ENCODE measurements at places on chromosomes 5 and 9.

GRCh38 chr5:1723957-1724821 is 75.4 kb downstream of the MRPL36 start:
- no peak for DNase-seq

GRCh38 chr5:86679529-86679928 is 61.8 kb downstream of the COX7C start:
- peak; percentile 58 for DNase-seq

- no peak for DNase-seq
Measured at GRCh38 chr5:72456391-72457074, 50.7 kb downstream of the ZNF366 start.

GRCh38 chr9:86795823-86796553 is 151.3 kb downstream of the GAS1 start:
- DNase-seq = peak; percentile 74

DNA sequence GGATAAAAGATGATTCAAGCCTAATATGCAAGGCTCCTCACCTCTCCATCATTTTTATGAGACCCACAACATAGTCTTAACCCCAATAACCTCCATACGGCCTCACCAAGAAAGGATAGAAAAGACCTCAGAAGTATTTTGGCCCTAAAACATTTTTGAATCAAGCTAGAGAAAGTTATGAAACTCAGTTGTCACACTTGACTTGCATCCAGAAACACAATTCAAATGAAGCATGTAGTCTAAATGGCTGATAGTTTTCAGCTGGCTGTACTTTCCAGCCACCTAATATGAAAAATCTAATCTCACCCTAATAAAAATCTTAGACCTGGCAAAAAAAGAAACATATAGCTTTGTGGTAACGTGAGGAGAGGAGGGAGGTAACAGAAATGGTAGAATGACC is 116.1 kb downstream of the ARL15 start:
- no peak for DNase-seq

DNA sequence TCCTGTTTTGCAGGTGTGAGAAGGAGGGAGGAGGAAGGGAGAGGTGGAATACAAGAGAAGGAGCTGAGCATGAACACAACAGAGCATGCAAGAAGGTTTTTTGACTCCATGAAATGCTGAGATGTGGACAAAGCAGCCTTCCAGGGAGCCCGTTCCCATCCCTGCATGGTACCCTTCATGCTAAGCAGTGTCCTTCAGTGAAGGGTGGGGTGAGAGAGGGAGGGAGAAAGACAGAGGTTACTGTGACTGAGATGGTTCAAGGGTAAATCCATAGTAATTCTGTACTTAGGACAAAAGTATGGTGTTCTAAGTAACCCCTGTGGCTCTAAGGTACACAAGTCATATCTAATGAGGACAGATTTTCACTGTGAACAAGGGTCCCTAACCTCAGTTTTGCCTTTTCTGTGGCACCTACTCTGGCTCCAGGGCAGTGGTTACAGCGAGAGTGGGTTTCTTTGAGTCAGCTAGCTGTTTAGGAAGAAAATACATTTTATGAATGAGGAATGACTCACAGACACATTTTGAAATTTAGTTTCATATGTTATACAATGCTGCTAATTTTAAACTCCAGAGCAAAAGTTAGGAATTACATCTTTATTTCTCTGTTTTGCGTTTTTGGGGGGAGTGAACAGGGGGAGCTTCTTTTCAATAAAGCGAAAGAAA is 184.9 kb upstream of the SLC12A2 start:
- DNase-seq = peak; percentile 2

DNA sequence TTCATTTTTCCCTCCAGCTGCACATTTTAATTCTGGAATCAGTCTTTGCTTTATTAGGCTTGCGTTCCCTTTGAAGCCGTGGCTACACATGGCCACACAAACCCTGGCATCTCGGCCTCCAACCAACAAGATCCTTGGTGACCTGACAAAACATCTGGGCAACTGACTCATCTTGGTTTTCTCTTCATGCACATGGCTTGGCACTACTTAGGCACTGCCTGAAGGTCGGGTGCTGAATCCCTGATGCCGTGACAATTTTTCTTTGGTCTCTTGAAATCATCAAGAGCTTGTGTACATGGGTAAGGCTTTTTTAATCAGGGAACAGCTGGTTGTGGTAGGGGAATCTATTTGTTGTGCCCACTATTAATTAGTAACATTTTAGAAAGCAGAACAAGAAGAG is 16.0 kb upstream of the PAPPA start:
- no peak for DNase-seq

DNA sequence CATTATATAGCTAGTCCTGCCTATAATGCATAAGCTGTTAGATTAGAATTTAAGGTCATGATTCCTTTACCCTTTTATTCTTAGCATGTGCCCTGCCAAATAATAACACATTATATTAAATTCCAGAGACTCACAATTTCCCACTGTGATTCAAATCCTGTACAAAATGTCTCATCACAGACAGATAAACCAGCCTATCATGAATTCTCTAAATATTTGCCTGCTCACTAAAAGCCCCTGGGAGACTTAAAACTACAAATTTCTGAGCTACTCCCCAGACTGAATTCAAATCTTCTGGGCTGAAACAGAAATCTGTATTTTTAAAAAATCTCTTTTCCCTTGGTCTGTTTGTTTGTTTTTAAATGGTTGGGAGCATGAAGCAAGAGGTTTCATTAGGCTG is 32.7 kb downstream of the GAPT start:
- no peak for DNase-seq

GRCh38 chr9:134333234-134333873 is 7.1 kb downstream of the RXRA start:
- no peak for DNase-seq

DNA sequence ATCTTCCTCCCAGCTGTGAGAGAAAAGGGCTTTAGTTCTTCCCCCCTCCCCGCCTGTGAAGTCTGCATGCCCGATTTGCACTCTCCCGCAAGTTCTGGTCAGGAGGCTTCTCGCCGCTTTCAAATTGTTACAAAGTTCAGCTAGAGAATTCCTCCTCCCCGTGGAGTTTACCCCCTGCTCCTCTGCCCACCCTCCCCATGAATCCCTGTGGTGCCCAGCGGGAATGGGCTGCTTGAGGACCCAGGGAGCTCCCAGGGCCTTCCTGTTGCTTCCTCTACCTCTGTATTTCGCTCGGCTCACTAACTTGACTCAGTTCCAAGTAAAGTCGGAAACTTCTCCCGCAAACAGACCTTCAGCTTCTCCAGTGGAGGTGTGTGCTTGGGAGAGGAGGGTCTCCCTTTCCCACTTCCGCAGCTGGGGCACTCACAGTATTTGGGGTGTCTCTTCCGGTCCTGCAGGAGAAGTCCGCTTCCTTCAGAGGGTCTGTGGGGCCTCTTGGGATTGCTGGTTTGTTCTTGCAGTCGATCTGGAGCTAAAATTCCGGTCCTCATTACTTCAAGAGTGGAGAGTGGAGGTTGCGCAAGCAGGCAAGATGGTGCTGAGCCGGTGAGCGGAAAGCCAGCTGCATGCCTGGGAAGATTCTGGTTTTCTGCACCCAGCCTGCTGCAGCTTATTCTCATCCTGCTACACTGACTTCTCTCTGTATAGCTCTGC is 97.8 kb downstream of the ADAMTS12 start:
- DNase-seq = peak; percentile 18

DNA sequence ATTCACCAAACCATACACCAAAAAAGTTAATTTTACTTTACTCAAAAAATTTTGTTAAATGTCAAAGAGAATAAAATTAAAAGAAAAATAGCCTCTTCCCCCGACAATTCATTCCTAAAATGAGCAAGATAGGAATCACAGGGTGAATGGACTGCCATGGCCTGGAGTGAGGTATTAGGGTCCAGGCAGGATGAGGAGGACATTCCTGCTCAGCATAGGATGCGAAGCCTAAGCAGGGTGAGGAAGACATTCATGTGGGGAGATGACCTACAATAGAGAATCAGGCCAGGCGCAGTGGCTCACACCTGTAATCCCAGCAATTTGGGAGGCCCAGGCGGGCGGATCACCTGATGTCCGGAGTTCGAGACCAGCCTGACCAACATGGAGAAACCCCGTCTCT is 8.4 kb downstream of the NUDCD2 start:
- DNase-seq = no peak

GRCh38 chr9:123508048-123508447 is 152.1 kb downstream of the CRB2 start:
- no peak for DNase-seq

GRCh38 chr5:112196584-112196983 is 222.5 kb downstream of the EPB41L4A start:
- DNase-seq = no peak

DNA sequence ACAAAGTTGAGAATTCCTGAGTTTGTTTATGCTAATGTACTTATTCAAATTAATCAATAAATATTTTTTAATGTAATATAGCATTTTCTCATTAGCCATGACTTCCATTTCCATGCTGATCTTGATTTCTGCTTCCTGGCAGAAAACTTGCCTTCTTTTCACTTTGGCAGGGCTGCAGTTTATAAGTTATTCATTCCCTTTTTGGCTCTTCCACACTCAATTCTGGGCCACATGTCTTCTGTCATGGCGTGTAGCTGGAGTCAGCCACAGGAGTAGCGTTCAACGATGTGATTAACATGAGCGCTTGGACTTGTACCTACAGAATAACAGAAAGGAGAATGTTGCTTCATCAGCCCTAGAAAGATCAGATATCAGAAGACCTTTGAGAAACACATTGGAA is 172.9 kb downstream of the CFAP90 start:
- DNase-seq = no peak

DNA sequence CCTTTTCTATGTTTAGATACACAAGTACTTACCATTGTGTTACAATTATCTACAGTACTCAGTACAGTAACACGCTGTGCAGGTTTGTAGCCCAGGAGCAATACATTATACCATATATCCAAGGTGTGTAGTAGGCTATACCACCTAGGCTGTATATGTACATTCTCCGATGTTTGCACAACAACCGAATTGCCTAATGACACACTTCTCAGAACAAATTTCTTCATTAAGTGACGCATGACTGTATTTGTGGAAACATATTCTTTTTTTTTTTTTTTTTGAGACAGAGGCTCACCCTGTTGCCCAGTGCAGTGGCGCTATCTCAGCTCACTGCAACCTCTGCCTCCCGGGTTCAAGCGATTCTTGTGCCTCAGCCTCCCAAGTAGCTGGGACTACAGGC is 4.0 kb upstream of the RAD23B start:
- no peak for DNase-seq

- DNase-seq = no peak
Measured at GRCh38 chr9:106534800-106535199, 328.2 kb upstream of the ZNF462 start.

- DNase-seq = peak; percentile 57
Measured at GRCh38 chr5:151264113-151264512, 11.1 kb downstream of the GM2A start.

DNA sequence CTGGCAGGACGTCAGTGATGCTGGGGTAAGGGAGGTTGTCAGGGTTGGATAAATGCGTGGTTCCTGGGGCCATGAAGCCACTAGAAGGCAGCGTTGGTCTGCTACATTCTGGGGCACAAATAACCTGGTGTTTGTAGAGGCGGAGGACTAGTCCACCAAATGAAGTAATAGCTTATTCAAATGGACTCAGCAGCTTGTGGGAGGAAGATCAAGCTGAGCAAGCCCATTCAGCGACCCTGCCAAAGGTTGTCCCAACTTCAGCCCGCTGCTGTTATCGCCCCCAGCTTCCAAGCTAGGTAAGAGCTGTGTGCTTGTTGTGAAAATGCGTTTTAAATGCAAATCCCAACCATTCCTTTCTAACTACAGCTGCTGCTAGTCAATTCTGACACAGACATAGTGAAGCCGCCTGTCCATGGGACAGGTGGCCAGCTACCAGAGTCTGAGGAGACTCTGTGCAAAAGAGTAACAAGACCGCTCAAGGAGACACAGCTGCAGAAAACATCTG is 7.6 kb upstream of the FAM240B start:
- no peak for DNase-seq

DNA sequence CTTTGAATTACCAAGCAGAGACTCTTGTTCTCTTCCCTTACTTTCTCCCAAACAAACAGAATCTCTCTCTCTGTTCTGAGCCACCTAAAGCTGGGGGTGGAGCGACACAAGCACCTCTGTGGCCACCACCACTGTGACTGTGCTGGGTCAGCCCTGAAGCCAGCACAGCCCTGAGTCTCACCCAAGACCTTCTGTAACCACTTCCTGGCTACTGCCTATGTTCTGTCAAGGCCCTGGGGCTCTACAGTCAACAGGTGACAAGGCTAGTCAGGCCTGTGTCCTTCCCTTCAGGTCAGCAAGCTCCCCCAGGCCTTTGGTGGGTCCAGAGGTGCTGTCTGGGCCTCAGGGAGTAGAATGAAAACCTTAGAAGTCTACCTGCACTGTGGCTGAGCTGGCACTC is 26.1 kb upstream of the SLC28A3 start:
- no peak for DNase-seq

DNA sequence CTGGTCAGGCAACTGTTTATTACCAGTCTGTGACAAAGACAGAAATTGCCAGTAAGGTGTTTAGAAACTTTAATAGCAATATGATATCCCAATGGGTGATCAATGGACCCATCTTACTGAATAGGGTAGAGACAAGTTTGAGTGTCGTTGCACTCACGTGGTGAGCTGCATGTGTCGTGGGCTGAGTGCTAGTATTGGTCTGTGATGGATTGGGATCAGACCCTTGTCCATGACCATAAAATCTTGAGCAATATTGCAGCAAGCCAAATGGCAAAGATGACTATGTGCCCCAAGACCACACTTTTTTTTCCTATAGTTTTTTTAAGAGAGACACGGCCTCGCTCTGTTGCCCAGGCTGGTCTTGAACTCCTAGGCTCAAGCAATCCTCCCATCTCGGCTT is 114.5 kb downstream of the PALM2AKAP2 start:
- DNase-seq = no peak

DNA sequence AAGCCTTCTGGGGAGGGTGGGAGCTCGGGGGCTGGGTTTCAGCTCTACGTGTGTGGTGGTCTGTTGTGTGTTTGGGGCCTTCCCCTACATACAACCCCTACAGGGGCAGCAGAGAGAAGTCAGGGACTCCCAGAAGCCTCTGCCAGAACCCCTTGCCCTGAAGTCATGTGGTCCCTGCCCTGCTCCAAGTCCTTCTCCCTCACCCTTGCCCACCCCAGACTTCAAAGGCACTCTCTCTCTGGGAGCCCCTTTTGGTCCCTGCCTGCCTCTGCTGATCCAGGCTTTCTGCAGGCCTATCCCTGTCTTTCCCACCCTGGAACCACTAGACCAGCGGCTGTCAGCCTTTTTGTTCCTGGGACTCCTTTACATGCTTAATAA is 61.1 kb upstream of the PSD2 start:
- DNase-seq = no peak

DNA sequence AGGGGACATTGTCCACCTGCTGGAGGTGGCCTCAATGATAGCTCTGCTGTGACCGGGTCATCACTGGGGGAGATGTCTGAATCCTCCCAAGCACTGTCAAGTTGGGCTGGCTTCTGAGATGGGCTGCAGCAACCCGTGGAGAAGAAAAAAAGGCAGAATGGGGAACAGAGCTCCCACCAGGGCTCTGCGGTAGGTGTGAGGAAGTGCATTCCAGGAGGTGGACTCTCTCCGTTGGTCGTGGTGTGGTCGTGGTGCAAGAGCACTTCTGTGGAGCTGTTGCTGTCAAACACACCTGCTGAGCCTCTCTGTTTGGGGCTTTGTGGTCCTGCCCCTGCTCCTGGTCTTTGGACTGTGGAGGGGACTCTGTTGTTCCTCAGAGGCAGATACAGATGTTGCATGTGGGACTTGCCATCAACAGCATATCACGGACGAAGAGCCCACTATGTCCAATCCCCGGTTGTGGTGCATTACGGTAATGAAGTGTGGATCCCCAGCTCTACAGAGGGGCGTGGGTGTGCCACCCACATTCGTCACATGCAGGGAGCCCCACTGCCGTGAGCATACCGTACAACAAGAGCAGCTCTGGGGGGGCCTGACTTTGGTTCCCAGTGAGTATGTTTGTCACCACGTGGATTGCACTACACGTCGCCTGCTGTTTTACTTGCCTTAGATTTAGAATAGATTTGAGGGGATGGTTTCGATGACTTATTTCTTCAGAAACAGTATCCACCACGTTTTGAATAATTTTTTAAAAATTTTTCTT is 36.0 kb upstream of the PITX1 start:
- no peak for DNase-seq
